ENCODE measurements at places on chromosomes 3 and 15. TPM values are rescaled to one million over a fixed set of nuclear protein-coding genes. Genes with fewer than 3 reads are reported as not detected.

- H3K27ac ChIP-seq: no peak overlapping the region
- no peaks in the 10 kb centered on the region for H3K27me3 ChIP-seq
- H3K4me3 ChIP-seq: no peak overlapping the region
- no peak for DNase-seq
Observed at GRCh38 chr3:133549565-133549964, 23.9 kb upstream of the CDV3 start.

GRCh38 chr3:148861277-148861869 lies 3.7 kb upstream of the CPA3 start:
- H3K36me3 ChIP-seq: no peaks in the 10 kb centered on the region
- no peak overlapping the region for H3K27ac ChIP-seq
- H3K27me3 ChIP-seq: no peaks in the 10 kb centered on the region

DNA sequence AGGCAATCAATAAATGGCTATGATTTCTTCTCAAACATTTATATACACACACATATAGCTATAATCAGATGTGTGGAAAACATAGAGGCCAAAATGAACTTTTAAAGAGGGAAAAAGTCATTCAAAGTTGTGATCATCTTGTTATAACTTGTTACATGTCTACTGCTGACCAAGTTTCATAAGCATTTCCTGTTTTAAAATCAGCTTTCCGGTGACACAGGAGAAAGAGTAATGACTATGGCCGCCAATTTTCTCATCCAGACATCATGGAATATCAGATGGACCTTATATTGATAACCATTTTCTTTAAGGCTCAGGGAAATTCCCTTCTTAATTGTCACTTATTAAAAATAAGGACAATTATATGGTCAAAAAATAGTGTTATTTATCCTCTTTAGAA lies 71.7 kb upstream of the AGTR1 start:
- no peak overlapping the region for H3K27ac ChIP-seq
- H3K36me3 ChIP-seq: no peaks in the 10 kb centered on the region

- peaks cover 3% of the 10 kb centered on the region for H3K4me1 ChIP-seq
- H3K36me3 ChIP-seq: no peaks in the 10 kb centered on the region
- DNase-seq: no peak
- H3K27me3 ChIP-seq: no peaks in the 10 kb centered on the region
- H3K4me3 ChIP-seq: no peak overlapping the region
Observed at GRCh38 chr3:73783811-73784210, 159.1 kb upstream of the PDZRN3 start.

Gene NR2F2
- total RNA-seq: 68.6 TPM

Data from ovary (tissue), 10 donors.